ENCODE measurements at places on chromosomes 11 and 22. TPM values are rescaled to one million over a fixed set of nuclear protein-coding genes. Genes with fewer than 3 reads are reported as not detected.

Gene KRTAP5-8
- not detected for polyA plus RNA-seq

Gene PRR5L
- 7.8 TPM for polyA plus RNA-seq

Gene MAML2
- 4.4 TPM for polyA plus RNA-seq

Gene TAF10
- 120 TPM for polyA plus RNA-seq

Gene GAL3ST3
- polyA plus RNA-seq, result 0.78 TPM

Gene HBD
- not detected for polyA plus RNA-seq

Gene PANX2
- 0.18 TPM for polyA plus RNA-seq

Gene CCDC116
- 0.51 TPM for polyA plus RNA-seq

DNA sequence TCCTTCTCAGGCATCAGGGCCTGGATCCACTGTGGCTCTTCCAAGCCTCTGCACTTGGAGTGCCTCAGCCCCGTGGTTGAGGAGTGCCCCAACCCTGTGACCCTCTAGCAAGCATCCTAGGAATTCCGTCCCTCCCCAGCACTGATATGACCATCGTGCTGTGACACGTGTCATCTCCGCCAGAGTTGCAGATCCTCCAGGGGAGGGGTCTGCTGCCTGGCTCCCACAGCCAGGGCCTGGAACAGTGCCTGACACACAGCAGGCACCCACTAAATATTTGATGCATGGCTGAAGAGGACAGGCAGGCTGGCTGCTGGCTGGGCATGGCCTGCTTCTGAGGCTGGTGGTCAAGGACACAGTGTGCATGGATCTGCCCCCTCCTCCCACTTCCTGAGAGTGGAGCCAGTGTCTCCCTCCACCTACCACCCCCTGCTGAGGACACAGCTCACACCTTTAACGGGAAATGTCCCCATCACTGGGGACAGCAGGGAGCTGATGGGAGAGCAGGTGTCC, 1.7 kb upstream of the CD81 start:
- DNase-seq, result no peak

DNA sequence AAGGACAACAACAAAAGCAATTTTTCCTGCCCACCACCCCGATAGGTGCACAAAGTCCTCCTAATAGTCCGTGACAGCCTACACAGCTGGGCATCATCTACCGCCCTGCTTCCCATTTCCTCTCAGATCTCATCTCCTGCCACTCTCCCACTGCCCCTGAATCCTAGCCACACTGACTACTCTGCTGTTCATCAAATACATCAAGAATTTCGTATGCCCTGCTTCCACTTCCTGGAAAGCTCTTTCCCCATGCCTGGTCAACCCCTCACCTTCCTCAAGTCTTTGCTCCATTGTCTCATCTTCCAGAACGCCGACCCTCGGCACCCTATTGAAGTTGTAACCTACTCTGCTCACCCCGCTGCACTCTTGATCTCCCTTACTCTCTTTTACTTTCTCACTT, 320.1 kb downstream of the OPCML start:
- no peak for DNase-seq

DNA sequence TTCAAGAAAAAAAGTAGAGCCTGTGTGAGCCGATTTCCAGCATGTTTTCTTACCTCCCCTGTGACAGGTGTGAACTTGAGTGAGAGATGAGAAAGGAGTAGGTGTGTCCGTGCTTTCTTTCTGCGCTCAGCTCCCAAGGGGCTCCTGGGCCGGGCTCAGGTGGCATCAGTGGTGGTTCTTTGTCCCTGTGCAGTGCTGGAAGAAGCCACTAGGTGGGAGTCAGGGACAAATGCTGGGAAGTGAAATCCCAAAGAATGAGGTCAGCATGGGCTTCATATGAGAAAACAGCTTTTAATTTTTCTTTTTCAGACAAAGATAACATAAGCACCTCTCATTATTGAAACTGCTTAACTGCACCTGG, 57.8 kb downstream of the PPFIBP2 start:
- no peak for DNase-seq

GRCh38 chr22:31136711-31137110, 3.6 kb downstream of the PLA2G3 start:
- no peak for DNase-seq

GRCh38 chr11:129975543-129975942, 27.1 kb downstream of the PRDM10 start:
- no peak for DNase-seq

DNA sequence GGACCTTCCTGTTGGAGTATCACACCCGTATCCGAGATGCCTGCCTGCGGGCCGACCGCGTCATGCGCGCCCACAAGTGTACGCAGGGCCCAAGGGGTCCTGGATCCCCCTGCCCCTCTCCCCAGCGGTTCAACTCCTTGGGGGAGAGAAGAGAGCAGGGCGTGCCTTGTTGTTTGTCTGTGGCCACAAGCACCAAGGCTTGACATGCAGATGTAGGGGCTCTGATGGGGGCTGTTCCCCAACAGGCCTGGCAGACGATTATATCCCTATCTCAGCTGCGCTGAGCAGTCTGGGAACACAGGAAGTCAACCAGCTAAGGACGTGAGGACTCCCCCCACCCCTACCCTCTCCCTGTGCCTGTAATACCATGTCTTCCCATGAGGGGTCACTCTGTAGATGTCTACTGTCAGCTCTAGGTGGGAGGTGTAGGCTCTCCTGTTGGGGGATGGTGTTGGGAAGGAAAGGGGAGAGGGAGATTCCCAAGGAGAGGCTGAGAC, 6.8 kb downstream of the CFL1 start:
- no peak for DNase-seq

- DNase-seq, result no peak
Observed at GRCh38 chr22:42271191-42271813, 849 bp upstream of the TCF20 start.

- no peak for DNase-seq
Observed at GRCh38 chr22:49433717-49434611, 393.7 kb downstream of the BRD1 start.

DNA sequence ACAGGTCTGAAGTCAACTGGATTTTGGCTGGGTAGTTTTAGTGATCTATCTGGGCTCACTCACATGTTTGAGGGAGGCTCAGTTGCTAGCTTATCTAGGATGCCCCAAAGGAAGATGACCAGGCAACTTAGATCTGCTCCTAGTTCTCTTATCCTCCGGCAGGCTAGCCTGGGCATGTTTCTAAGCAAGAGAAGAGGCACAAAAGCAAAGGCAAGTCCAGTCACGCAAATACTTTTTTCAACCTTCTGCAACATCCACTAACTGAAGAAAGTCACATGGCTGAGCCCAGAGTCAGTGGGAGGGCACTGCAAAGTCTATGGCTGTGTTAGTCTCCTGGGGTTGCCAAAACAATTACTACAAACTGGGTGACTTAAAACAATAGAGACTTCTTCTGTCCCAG, 32.9 kb upstream of the FSHB start:
- DNase-seq, result no peak

Data from forelimb muscle (tissue), 1 donor.